ENCODE measurements at places on chromosomes 5 and 9. TPM values are rescaled to one million over a fixed set of nuclear protein-coding genes. Genes with fewer than 3 reads are reported as not detected.

GDA gene
- total RNA-seq, result under 0.01 TPM

QRFP gene
- total RNA-seq, result not detected

CAVIN4 gene
- total RNA-seq, result 0.17 TPM

DRD1 gene
- total RNA-seq, result not detected

GLT6D1 gene
- total RNA-seq, result not detected

ADAMTS16 gene
- 0.30 TPM for total RNA-seq

TMC1 gene
- total RNA-seq, result not detected

RNF183 gene
- not detected for total RNA-seq

CRHBP gene
- 0.45 TPM for total RNA-seq

SVEP1 gene
- 5.5 TPM for total RNA-seq

IL7R gene
- total RNA-seq, result 14.0 TPM

EGFLAM gene
- total RNA-seq, result 1.2 TPM

CTNND2 gene
- total RNA-seq, result not detected

OR13C9 gene
- not detected for total RNA-seq

LCN15 gene
- total RNA-seq, result not detected

PTPN3 gene
- total RNA-seq, result 1.6 TPM

FUT7 gene
- not detected for total RNA-seq

TMEM174 gene
- total RNA-seq, result not detected

OCLN gene
- 4.2 TPM for total RNA-seq

NUTM2F gene
- total RNA-seq, result not detected

TMOD1 gene
- 0.17 TPM for total RNA-seq

C9orf43 gene
- total RNA-seq, result not detected

FOXD4 gene
- total RNA-seq, result 0.34 TPM

C5orf58 gene
- total RNA-seq, result not detected

IL5 gene
- not detected for total RNA-seq

PPP6C gene
- 16.2 TPM for total RNA-seq

EQTN gene
- not detected for total RNA-seq

PCDHGA9 gene
- total RNA-seq, result 1.9 TPM

C5orf63 gene
- total RNA-seq, result 2.2 TPM

TMEM232 gene
- 0.45 TPM for total RNA-seq

SLC36A3 gene
- total RNA-seq, result not detected

NUTM2G gene
- total RNA-seq, result not detected

TMEM252 gene
- not detected for total RNA-seq

MATR3 gene
- 179 TPM for total RNA-seq

NPDC1 gene
- 19.6 TPM for total RNA-seq

GARIN3 gene
- total RNA-seq, result not detected

PCA3 gene
- total RNA-seq, result not detected

PPP1R2B gene
- not detected for total RNA-seq

GLRA1 gene
- total RNA-seq, result not detected

GRXCR2 gene
- not detected for total RNA-seq

SAXO1 gene
- total RNA-seq, result not detected

MYORG gene
- 1.3 TPM for total RNA-seq

SH2D3C gene
- total RNA-seq, result not detected

RIC1 gene
- 14.1 TPM for total RNA-seq

ANKH gene
- total RNA-seq, result 7.0 TPM

Measured in bronchus fibroblast of lung (primary cell).